ENCODE measurements at places on chromosomes 16 and 17. TPM values are rescaled to one million over a fixed set of nuclear protein-coding genes. Genes with fewer than 3 reads are reported as not detected.
A peak's percentile ranks its signal among the peaks of the same experiment; 100 is the strongest.

The IRX3 gene
- not detected for total RNA-seq

The RNF157 gene
- total RNA-seq, result 129 TPM

The INO80E gene
- total RNA-seq, result 113 TPM

The GPR179 gene
- not detected for total RNA-seq

The GP1BA gene
- not detected for total RNA-seq

The NLGN2 gene
- total RNA-seq, result 0.89 TPM

The GNAO1 gene
- 4.2 TPM for total RNA-seq

The KRT36 gene
- total RNA-seq, result not detected

- no peak for DNase-seq
- H3K36me3 ChIP-seq, result no peaks in the 10 kb centered on the region
These were observed 33.1 kb downstream of the LGALS9 start for GRCh38 chr17:27663936-27664605.

DNA sequence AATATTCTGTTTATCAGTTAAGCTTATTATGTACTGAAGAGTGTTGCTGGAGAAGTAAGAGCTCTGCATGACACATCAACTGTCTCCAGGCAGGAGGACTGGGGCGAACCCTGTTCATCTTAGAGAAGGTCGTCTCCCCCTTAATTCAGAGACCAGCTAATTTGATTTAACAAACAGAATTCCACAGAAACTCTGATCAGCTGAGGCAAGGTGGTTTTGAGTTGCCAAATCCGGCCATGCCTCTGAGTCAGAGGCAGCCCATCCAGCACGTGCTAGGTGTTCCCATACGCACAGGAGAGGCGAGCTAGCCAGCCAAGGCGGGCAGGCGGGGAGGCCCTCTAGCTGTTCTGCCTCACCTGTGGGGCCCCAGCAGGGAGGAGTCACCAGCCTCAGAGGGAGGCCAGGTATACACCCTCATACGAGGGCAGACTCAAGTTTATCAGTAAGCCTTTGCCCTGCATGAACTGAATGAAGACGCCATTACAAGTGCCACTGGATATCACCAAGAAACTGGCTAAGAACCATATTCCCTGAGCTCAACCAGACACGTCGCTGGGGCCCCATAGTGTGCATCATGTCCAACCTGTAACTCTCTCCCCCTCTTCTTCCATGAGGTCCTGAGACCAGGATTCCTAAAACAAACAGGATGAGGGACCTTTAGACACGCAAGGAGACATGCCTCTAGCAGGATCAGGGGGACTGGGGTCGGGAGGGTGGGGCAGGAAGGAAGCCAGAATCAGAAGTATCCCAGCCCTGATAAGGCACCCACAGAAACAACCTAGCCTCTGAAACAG lies 25.7 kb downstream of the STAT5A start:
- H3K4me3 ChIP-seq, result peak overlapping the region; percentile 10
- no peak for DNase-seq
- H3K27ac ChIP-seq, result peak overlapping the region; percentile 78
- no peaks in the 10 kb centered on the region for H3K27me3 ChIP-seq
- peaks cover 64% of the 10 kb centered on the region for H3K36me3 ChIP-seq
- peaks cover 78% of the 10 kb centered on the region for H3K4me1 ChIP-seq

DNA sequence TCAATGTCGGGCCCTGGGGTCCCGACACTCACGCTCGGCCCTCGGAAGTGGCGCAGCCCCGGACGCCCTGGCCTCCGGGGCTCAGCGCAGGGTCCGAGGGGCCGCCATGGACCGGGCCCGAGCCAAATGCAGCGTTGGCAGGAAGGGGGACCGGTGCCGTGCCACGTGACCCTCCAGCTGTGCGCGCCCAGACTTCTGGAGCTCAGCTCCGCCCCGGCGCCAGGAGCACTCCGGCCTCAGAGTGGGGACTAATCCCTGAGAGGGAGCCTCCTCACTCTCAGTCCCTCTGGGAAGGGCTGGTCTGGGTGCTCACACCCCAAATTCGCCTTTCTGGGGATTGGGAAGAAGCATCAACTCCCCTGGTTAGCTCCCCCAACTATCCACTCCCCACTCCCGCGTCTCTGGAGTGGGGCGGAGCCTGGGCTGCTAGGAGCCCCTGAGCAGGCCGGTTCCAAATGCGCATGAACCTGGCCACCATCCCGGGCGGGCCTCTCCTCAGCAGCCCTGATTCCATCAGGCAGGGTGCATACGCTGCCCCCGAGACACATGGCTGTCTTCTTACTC lies at the start of gene B3GNT9:
Gene B3GNT9 (minus strand): TSS at position 166 of the 564 bp plus-strand sequence. CDS start 513 bp downstream, outside the sequence.
- H3K27ac ChIP-seq, result peak within 1 kb of the TSS; percentile 74
- peaks cover 33% of the 10 kb centered on the region for H3K36me3 ChIP-seq
- H3K27me3 ChIP-seq, result peaks cover 1% of the 10 kb centered on the region
- DNase-seq, result peak; percentile 41
- H3K4me1 ChIP-seq, result peaks cover 39% of the 10 kb centered on the region
- H3K4me3 ChIP-seq, result peak within 1 kb of the TSS; percentile 68

DNA sequence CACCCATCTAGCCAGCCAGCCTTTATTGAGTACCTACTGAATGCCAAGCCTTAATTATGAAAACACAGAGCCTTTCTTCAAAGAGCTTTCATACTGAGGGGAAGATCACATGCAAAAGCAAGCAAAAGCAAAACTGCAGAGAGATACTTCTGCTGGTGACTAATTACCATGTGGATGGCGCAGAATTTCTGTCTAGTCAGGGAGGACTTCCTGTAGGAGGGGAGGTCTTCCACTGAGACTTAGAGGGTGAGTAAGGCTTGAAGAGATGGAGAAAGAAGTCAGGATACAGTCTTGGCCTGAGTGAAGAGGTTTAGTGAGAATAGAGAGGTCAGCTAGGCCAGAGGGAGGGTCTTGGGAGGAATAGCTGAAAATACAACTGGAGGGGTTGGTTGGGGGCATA lies 53.9 kb upstream of the CCL2 start:
- no peak overlapping the region for H3K4me3 ChIP-seq
- peaks cover 12% of the 10 kb centered on the region for H3K4me1 ChIP-seq
- no peaks in the 10 kb centered on the region for H3K36me3 ChIP-seq
- peaks cover 30% of the 10 kb centered on the region for H3K27me3 ChIP-seq

DNA sequence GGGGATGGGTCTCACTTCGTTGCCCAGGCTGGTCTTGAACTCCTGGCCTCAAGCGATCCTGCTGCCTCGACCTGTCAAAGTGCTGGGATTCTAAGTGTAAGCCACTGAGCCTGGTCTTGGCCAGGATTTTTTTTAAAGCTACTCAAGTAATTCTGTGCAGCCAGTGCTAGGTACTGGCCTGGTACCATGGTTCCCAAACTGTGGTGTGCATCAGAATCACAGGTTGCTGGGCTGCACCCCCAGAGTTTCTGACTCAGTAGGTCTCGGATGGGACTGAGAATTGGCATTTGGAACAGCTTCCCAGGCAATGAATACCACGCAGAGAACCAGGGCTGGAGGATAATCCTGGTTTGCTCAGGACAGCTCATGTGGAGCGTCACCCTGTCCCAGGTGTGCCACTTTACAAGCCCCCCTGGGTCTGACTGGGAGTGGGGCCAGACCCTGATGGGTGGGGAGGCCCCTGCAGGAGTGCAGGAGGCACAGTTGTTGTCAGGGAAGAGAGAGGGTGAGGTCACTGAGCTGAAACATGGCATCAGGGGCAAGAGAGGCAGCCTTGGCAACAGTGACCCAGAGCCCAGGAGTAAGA lies 10.7 kb upstream of the MRPS23 start:
- H3K4me1 ChIP-seq, result peaks cover 14% of the 10 kb centered on the region
- H3K36me3 ChIP-seq, result no peaks in the 10 kb centered on the region
- no peak for DNase-seq
- peak overlapping the region; percentile 66 for H3K4me3 ChIP-seq
- peaks cover 40% of the 10 kb centered on the region for H3K27me3 ChIP-seq
- no peak overlapping the region for H3K27ac ChIP-seq

DNA sequence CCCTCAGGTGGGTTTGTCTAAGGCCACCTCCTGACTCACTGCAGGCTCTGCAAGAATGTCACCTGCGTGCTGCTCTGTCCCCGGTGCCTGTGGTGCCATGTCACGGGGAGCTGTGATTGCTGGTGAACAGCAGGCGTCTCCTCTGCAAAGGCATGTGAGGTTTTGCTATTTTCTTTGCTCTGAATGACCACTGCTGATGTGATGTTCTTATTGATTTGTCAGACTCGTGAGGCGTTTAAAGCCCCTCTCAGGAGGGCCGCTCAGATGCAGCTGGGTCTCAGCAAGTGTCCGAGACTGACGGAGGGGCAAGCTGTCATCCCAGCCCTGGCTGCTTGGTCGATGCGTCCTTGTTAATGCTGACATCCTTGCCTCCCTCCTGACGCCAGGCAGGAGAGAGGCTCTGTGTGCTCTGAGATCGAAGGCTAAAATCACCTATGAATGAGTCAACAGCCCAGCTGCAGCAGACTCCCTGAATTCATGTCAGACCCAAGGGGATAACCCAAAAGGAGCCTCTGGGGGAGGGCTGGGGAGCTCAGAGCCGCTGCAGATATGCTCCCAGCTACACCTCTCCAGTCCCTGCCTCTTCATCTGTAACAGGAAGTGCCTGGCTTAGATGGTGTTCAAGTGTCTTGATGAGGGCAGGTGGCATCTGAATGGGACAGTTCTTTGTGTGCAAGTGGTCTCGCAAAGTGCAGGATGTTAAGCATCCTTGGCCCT lies 11.8 kb upstream of the PEMT start:
- no peak for DNase-seq
- no peak overlapping the region for H3K27ac ChIP-seq
- no peak overlapping the region for H3K4me3 ChIP-seq
- H3K36me3 ChIP-seq, result no peaks in the 10 kb centered on the region
- no peaks in the 10 kb centered on the region for H3K4me1 ChIP-seq

DNA sequence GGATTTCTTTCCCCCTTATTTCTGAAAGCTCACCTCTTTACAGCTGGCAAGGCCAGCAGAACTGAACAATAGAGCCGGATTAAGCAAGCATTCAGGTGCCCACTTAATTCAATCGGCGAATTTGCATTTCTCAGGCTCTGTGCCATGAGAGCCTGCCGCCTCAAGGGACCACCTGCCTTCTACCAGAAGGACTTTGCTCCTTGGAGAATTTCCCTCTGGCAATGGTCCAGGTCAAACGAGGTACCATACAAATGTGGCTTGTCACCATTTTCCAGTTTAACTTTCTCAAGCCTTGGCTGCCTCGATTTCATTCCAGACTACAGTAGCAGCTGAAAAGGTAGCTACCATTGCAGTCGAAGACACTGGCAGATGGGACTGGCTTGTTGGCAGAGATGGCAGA lies 534.0 kb downstream of the MAF start:
- H3K4me3 ChIP-seq, result no peak overlapping the region
- no peak overlapping the region for H3K27ac ChIP-seq
- peaks cover 2% of the 10 kb centered on the region for H3K36me3 ChIP-seq
- DNase-seq, result no peak
- peaks cover 6% of the 10 kb centered on the region for H3K4me1 ChIP-seq

DNA sequence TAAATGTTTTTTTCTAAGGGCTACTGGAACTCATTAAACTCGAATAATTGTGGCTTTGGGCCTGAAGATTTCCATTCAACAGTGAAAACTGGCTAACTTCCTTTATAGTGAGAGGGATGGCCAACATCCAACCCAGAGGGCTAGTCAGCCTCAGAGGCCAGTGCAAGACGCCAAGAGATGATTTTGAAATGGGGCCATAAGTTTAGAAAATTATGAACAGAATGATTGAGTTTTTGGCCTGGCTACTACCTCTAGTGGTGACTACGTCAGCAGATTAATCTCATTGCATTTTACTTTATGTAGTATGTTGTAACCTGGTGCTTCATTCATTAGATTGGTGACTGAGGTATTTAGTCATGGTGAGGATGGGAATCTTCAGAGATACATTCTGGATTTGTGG lies 28.4 kb downstream of the HAPSTR1 start:
- peaks cover 44% of the 10 kb centered on the region for H3K4me1 ChIP-seq
- H3K27me3 ChIP-seq, result no peaks in the 10 kb centered on the region
- no peak for DNase-seq
- H3K27ac ChIP-seq, result no peak overlapping the region
- H3K36me3 ChIP-seq, result peaks cover 61% of the 10 kb centered on the region

DNA sequence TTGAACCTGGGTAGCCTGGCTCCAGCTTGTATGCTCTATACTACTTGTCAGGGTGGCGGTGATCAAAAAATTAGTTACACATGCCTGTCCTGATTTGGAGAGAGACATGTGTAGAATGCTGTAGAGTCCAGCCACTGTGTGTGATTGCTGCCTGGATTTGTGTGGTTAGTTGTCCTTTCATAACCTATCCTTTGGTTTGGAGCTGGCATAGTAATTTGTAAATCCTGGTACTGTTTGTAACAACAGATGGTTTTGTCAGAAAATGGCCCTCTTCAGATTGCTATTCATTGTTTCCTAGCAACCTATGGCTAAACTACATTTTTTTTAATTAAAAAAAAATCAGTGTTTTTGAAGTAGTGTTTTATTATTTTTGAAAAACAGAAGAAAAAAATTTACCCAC lies 30.5 kb downstream of the ETV4 start:
- no peaks in the 10 kb centered on the region for H3K27me3 ChIP-seq
- H3K27ac ChIP-seq, result no peak overlapping the region

DNA sequence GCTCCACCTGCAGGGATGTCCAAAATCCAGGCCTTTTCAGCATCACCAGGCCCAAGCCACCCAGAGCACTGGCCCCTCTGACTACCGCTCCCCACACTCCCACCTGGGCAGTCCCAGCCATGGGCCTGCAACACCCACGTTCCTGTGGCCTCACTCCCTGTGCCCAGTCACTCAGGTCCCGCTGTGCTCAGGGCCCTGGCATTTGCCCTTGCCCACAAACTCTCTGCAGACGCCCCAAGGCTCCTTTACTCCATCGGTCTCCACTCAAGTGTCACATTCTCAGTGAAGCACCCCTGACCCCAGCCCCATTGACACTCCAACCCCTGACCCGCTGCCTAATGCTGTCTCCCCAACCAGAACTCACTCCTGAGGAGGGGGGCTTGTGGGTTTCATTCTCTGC lies 23.6 kb downstream of the MPG start:
- peaks cover 7% of the 10 kb centered on the region for H3K4me1 ChIP-seq
- H3K4me3 ChIP-seq, result no peak overlapping the region
- H3K27me3 ChIP-seq, result no peaks in the 10 kb centered on the region
- H3K36me3 ChIP-seq, result no peaks in the 10 kb centered on the region

- H3K27me3 ChIP-seq, result peaks cover 49% of the 10 kb centered on the region
- no peak for DNase-seq
- H3K36me3 ChIP-seq, result no peaks in the 10 kb centered on the region
- H3K4me1 ChIP-seq, result no peaks in the 10 kb centered on the region
These were observed 43.4 kb downstream of the IRX6 start for GRCh38 chr16:55367301-55367811.

DNA sequence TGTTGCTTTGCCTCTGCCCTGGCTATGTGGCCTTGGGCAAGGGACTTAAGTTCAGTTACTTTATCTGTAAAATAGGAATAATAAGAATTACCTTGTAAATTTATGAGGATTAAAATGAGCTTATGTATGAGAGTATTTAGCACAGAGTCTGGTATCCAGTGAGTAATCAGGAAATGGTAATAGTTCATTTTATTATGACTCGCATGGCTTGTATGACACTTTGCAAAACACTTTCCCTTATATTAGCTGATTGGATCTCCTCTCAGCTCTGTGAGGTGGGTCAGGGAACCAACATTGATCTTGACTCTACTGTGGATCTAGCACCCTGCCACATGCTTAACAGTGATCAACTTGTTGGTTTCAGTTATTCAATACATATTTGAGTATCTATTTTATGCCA lies 8.3 kb upstream of the CDH3 start:
- peaks cover 1% of the 10 kb centered on the region for H3K4me1 ChIP-seq
- no peaks in the 10 kb centered on the region for H3K36me3 ChIP-seq
- DNase-seq, result no peak
- no peak overlapping the region for H3K27ac ChIP-seq
- H3K4me3 ChIP-seq, result no peak overlapping the region
